ENCODE measurements at places on chromosomes 1 and 21.
A peak's percentile ranks its signal among the peaks of the same experiment; 100 is the strongest.

GRCh38 chr21:16514316-16514715 lies 784.5 kb downstream of the USP25 start:
- no peak for DNase-seq

DNA sequence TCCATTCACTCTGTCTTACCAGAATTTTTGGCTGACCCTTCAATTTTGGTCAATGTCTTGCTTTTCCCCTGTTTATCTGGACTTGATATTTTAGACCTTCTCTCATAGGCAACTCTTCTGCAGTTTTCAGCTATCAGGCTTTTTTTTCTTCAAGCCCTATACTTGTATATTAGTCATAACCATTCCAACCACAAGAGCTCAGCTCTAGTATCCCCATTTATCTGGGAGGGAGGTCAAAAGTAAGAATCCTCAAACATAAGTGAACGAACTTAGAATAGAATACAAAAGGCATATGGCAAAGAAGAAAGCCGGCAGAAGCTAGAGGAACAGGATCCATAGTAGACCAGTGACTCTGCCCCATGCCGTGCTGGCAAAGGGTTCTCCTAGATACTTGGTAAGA lies 45.9 kb upstream of the TNFSF4 start:
- no peak for DNase-seq

- DNase-seq = peak; percentile 91
Observed at GRCh38 chr1:212915245-212916091, 34.9 kb upstream of the VASH2 start.

DNA sequence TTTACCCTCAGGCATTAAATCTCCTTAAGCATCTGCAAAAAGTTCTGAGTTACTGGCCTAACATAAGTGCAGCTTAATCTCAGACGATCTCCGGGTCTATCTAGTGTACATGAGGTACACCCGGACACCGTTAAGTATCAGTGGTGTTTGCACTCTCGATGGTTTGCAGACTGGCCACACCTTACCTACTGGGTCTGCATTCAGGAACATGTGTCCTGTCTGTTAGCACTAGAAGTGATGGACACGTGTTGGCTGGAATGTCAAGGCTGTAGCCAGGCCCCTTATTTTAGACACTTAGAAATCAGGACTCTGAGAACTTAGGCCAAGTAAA lies 783 bp upstream of the AGL start:
- DNase-seq = peak; percentile 52

GRCh38 chr1:246040200-246040890 lies 466.7 kb downstream of the SMYD3 start:
- no peak for DNase-seq

DNA sequence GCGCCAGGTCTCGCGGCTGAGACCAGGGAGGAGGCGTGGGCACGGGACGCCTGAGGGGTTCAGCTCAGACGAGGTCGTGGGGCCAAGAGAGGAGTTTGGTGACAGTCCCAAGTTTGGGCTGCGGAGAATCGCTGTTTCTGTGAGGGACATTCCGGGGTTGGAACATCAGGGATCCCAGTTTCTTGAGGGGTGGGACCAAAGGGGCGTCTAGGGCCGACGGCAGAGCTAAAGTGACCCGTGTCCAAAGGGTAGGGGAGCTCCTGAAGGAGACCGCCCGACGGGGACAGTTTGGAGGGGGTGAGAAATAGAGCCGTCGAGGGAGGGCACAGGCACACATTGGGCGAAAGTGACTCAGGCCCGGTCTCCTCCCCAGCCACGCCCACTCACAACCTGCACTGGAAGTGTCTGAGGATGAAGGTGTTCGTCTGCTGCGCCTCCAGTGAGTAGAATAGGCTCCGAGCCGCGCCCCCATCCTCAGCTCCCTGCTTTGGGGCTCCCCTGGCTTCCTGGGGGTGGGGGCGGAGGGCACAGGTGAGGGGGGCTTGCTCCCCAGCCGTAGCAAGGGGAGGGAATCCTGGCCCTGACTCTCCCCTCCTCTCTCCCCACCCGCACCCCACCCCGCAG lies 7.0 kb downstream of the EFNA3 start:
- DNase-seq = peak; percentile 66

DNA sequence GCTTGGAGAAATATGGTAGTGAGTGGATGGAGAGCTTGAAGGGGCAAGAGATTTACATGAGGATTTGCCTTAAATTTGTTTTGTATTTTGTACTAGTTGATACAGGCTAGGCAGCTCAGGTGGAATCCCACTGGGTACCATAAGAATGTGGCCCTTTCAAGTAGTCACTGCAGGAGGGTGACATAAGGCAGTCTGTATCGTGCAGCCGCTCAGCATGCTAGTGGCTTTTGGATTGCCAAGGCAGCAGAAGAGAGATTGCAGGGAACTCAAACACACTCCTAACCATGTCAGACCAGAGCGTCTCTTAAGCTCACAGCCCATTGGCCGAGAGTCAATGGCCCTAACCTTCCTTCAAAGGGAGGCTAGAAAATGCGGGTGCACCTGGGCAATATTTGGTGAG lies 420.0 kb downstream of the ADGRL2 start:
- DNase-seq = no peak

GRCh38 chr1:25338986-25339385 lies 852 bp downstream of the TMEM50A start:
- DNase-seq = no peak

DNA sequence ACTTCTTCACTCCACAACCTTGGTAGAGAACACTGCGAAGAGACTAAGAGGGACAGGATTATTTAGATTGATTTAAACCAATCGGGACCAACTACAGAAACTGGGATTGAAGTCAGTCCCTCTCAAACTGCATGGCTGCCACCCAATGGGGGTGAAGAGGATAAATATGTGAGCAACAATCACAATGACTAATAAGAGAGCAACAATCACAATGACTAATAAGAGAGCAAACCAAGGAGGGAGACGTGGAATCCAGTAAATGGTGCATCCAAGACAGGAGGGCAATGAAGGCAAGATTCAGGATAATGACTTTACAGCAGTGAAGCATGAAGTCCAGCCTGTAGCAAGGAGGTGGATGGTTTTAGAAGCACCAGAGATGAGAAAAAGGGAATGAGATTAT lies 322.8 kb downstream of the TTLL7 start:
- no peak for DNase-seq

GRCh38 chr1:155177192-155177917 lies 3.7 kb downstream of the TRIM46 start:
- DNase-seq = no peak

GRCh38 chr1:100613817-100614559 lies 76.0 kb downstream of the GPR88 start:
- DNase-seq = no peak

DNA sequence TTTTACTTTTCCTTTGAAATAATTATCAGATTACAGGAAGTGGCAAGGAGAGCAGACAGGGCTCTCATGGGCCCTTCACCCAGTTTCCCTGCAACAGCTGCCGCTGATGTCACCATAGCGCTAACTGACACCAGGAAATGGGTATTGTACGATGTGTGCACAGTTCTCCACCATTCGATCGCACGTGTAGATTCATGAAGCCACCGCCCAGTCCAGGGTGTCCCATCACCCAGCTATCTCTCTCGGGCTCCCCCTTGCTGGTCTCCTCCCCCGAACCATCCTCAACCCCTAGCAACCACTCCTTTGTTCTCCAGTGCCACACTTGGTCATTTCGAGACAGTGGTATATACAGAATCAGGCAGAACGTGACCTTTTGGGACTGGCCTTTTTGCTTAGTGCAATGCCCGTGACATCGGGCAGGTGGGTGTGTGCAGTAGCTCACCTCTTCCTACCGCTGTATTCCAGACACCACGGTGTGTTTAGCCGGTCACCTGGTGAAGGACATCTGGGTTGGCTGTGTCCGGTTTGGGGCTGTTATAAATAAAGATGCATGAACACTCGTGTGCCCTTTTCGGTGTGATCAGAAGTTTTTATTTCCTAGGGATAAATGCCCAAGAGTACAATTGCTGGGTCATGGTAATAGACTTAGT lies 118.4 kb downstream of the CRYAA start:
- DNase-seq = peak; percentile 53
